ENCODE measurements at places on chromosomes 11 and 22. TPM values are rescaled to one million over a fixed set of nuclear protein-coding genes. Genes with fewer than 3 reads are reported as not detected.

DNA sequence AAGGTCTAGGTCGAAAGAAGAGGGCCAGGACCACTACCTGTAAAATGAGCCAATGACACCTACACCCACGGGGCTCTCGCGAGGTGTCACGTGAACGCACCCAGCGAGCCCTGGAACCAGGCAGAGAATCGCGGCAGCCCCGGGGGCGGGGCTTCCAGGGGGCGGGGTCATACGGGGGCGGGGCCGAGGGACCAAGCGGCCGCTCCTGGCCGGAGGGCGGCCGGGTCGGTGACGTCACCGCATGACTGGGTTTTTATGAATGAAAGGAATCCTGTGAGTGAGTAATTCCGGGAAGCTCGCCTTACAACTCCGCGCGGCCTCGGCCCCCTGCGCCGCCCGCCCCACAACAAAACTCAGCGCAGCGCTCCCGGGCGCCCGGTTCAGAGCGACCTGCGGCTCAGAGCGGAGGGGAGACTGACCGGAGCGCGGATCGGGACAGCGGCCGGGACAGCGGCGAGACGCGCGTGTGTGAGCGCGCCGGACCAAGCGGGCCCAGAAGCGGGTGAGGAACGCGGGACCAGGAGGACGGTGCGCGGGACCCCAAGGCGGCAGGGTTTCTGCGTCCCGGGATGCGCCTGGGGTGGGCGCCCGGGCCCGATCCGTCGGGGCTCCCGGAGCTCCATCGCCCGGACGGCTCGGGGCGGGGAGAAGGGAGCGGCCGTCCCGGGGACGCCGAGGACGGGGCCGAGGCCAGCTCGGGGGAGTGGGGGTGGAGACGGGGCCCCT is at the start of gene MAFF:
TSS of gene MAFF (plus strand) at position 284 of the 726 bp plus-strand sequence. CDS start 11,860 bp downstream, outside the sequence.
- DNase-seq: peak; percentile 98
- peaks cover 37% of the 10 kb centered on the region for H3K4me1 ChIP-seq
- peak within 1 kb of the TSS; percentile 96 for H3K27ac ChIP-seq
- no peaks in the 10 kb centered on the region for H3K36me3 ChIP-seq

- no peak overlapping the region for H3K27ac ChIP-seq
- H3K27me3 ChIP-seq: no peaks in the 10 kb centered on the region
- H3K4me1 ChIP-seq: peaks cover 19% of the 10 kb centered on the region
- no peak for DNase-seq
- no peaks in the 10 kb centered on the region for H3K36me3 ChIP-seq
- H3K4me3 ChIP-seq: no peak overlapping the region
Measured at GRCh38 chr11:69430566-69430965, 50.9 kb upstream of the LINC01488 start.

GRCh38 chr22:44181912-44182587 is 1.3 kb downstream of the PARVG start:
- peaks cover 2% of the 10 kb centered on the region for H3K4me1 ChIP-seq
- H3K27me3 ChIP-seq: peaks cover 45% of the 10 kb centered on the region
- no peak for DNase-seq
- H3K27ac ChIP-seq: no peak overlapping the region
- no peaks in the 10 kb centered on the region for H3K36me3 ChIP-seq

DNA sequence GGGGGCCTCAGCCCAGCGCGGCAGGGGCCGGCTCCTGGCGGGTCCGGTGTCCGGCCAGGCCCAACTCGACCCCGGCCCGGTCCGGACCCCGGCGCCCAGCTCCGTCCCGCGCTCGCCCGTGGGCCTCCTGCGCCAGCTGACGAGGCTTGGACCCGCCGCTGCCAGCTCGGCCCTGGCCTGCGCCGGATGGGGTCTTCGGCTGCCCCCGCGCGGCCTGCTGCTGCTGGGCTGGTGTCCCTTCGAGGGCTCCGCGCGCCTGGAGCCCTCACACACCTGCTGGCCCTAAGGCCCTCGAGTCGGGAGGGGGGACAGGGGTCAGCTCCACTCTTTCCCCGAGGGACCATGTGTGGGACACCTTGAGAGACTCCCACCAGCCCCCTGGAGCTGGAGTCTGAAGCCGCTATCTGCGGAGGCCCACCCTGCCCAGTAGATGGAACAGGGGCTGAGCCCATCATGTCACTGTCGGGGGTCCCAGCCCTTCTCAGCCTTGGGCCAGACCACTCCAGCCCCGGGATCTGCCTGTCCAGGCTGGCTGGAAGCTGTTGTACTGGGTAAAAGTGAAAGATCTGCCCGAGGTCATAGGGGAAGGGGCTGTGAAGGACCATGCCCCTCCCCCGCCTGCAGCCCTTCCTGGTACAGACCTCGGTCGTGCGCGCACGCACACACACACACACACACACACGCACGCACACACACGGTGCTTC is 768 bp upstream of the CDKN1C start:
- no peak overlapping the region for H3K4me3 ChIP-seq
- H3K27ac ChIP-seq: no peak overlapping the region
- H3K27me3 ChIP-seq: no peaks in the 10 kb centered on the region
- DNase-seq: no peak

DNA sequence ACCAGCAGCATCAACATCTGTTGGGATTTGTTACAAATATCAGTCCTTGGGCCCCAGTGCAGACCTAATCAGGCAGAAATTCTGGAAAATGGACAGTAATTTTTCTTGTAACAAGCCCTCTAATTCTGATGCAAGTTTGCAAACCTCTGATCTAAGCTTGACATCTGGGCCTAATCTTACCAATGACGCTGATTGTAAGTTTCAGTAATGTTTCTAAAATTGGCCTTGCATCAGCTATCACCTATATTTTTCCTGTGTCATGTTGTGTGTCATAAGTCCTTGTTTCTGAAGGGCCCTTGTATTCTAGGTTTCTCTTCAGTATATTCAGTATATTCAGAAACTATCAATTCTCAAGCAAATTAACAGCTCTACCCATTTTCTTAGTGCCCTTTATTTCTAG is 36.4 kb downstream of the ZNF215 start:
- H3K27ac ChIP-seq: no peak overlapping the region
- no peak for DNase-seq
- no peaks in the 10 kb centered on the region for H3K27me3 ChIP-seq
- no peaks in the 10 kb centered on the region for H3K4me1 ChIP-seq

DNA sequence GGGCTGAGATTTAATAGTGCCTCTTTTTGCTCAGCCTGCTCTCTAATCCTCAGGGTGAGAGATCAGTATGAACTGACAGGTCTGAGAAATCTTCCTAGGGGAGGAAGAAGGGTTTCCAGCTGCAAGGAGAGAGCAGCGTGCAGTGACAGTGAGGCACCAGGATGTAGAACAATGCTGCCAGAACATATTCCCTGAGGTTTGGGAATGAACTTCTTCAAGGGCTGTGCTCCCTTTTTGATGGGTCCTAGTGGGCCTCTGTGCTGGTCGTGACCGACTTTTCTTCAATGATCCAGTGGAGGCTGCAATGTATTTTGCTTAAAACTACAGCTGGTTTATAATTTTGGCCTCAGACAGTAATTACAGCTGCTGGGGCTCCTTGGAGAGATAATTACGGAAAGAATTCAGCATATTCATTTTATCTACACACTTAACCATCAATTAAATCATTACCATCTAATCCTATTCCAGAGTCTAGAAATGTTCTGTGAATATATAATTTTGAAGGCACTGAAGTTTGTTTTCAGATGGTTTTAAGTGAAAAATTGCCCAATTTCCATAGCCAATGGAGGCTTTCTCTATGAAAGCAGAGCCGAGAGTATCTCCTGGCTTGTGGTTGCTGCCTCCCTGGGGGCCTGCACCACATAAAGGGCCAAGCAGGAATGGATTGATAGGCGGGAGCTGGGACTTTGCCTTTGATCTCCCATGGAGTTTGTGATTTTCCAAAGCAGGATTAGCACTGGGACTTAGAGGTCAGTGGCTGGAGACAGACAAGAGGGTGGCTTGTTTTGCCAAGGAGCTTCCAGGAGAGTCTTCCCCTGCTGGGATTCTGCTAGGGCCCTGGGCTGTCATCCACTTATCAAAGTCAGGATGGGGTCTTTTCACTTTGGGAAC is 41.0 kb upstream of the OLFML1 start:
- H3K36me3 ChIP-seq: no peaks in the 10 kb centered on the region
- H3K4me1 ChIP-seq: no peaks in the 10 kb centered on the region
- peaks cover 3% of the 10 kb centered on the region for H3K27me3 ChIP-seq
- H3K4me3 ChIP-seq: no peak overlapping the region
- H3K27ac ChIP-seq: no peak overlapping the region
- DNase-seq: no peak

The FCHSD2 gene
- 39.0 TPM for total RNA-seq

The VEGFB gene
- 217 TPM for total RNA-seq

The DDTL gene
- not detected for total RNA-seq

The DGAT2 gene
- not detected for total RNA-seq

The DRICH1 gene
- not detected for total RNA-seq

The CCDC73 gene
- total RNA-seq: not detected

The RIMBP3B gene
- total RNA-seq: 0.59 TPM

Data from osteocyte (in vitro differentiated cells).